Progenitor cell of endocrine pancreas (in vitro differentiated cells): ENCODE measurements at places on chromosomes 13 and 19.

DNA sequence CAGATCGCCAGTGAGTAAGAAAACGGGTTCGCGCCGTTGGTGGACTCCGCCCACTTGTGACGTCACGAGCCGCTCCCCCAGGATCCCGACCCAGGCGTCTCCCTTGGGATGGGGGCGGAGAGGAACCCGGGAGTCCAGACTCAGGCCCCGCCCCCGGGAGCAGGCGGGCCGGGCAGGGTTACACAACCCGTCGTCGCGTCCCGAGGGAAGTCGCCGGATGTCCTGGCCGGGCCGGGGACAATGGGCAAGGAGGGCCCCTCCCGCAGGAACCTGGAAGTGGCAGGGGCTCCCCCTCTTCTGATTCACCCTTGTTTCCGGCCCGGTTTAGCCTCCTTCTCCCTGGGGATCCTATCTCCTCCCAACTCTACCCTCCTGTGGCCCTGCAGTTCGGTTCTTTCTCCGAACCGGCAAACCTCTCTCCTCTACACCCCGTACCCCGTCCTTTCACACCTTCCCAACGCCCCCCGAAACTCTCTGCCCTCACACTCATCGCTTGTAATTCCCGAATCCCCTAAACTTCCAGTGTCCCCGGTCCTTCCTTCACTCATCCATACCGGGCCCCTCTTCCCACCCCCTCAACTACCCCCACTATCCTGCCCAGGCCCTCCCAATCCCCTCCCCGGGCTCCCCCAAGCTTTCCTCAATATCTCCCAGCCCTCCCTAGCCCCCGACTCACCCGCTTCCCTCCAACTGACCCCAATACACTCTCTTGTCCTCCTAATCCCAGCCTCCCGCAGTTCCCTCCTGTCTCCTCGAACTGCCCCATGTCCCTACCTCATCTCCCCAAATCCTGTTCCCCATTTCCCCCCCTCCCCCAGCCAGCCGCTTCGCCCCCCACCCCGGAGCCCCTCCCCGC, 20.0 kb upstream of the ERCC1 start:
- DNase-seq: peak; percentile 89

DNA sequence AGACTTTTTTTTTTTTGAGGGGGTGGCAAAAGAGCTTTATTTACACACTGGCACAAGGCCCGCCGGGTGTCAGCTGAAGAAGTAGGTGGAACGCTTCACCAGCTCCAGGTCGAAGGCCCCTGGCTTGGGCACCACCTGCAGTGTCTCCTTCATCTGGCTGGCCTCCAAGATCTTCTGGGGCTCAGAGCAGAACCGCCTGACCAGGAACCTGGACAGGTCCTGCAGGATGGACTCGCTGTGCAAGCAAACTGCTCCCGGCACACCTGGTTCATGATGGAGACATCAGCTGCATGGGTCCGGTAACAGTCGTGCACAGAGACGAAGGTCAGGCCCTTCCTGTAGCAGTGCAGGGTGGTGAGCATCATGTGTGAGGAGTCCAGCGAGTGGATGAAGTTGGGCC, 4.4 kb upstream of the CYP4F2 start:
- no peak for DNase-seq

GRCh38 chr13:59962343-59962742, 201.4 kb downstream of the DIAPH3 start:
- DNase-seq: no peak

DNA sequence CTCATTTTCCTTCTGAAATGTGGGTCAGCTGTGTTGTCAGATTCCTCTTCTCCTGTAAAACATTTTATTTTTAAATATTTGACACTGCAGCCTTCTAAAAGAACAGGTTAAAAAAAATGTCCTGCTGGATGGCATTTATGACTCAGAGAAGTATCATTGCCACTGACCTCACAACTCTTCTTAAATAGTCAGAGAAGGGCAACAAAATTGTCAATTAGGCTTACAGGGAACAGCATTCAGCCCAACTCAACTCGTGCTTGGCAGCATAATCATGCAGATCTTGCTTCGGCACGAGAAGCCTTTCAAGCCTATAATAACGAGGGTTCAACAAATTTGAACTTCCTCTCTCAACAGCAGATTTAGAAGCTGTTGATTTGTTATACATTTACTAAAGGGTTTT, 296.7 kb upstream of the DACH1 start:
- no peak for DNase-seq
